ENCODE measurements at places on chromosomes 1 and 21.

DNA sequence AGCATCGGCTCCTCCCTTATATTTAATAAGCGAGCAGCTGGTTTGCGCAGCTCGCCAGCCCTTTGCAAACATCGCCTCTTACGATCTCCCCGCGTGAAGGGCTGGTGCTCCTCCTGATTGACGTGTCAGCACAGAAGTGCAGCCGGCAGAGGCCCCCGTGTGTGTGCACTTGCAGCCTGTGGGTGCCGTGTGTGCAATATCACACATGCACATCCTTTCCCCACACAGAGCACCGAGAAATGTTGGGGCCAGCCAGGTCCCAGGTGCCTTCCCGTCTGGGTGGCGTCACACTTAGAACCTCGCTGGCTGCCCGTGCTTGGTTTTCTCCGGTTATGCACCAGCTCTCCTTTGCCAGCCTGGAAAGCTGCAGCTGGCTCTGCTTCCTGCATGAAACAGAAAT, 126.6 kb upstream of the AJAP1 start:
- DNase-seq = peak; percentile 64

DNA sequence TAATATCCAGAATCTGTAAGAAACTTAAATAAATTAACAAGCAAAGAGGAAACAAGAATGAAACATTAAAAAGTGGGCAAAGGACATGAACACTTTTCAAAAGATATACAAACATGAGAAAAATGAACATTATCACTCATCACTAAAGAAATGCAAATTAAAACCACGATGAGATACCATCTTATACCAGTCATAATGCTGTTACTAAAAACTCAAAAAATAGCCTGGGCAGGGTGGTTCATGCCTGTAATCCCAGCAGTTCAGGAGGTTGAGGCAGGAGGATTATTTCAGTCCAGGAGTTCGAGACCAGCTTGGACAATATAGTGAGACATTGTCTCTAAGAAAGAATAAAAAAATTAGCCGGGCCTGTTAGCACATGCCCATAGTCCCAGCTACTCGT, 6.1 kb downstream of the ZNF124 start:
- no peak for DNase-seq

DNA sequence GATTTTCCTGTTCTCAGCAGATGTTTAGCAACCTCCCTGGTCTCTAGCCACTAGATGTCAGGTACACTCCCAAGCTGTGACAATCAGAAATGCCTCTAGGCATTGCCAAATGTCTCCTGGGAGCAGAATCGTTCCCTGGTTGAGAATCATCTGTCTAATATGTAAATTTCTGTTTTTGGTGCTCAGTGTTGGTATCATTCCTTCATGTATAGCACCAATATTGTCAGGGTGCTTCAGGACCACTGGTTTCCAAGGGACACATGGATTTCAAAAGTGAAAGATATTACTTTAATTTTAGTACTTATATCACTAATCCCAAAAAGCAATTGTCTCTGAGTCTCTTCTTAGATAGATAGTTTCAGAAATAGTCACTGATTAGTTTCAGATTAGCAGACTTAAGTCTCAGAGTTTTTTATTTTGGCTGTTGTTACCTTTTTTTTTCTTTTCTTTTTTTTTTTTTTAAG, 160.1 kb downstream of the PTPRC start:
- no peak for DNase-seq

DNA sequence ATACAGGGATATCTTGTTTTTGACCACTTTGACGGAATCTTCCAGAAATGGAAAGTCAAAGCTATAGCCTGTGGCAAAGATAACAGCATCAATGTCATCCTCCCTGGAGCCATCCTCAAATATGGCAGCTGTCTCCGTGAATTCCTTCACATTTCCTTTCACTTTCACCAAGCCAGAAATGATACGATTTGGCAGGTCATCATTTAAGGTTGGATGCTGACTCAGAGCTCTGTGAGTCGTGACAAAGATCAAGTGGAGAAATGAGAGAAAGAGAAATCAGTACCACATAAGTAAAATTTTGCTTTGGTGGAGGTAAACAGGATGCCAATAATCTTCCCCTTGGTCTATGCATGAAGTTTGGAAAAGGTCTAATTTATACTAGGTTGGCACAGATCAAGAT, 23.9 kb downstream of the FMO5 start:
- no peak for DNase-seq

GRCh38 chr1:76901158-76901767, 34.0 kb downstream of the ST6GALNAC5 start:
- no peak for DNase-seq

DNA sequence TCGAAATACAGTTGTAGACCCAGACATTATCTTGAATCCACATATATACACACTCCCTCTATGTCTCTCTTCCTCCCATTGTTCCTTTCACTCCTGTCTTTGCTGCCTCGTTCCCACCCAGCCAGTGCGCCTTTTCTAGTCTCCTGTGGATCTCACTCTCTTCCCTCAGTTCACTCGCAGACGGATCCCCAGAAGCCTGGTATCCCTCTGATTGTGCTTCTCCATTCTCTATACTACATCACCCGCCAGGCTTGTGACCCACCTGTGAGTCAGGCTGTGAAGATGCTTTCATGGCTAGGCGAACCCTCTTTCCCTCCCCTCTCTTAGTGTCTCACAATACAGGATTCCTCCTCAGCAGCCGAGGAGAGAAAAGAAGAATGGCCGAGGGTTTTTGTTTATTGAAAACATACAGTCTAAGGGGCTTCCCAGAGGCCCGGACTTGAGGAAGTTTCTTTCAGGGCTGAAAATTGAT, 1.5 kb downstream of the HCN3 start:
- DNase-seq = no peak

DNA sequence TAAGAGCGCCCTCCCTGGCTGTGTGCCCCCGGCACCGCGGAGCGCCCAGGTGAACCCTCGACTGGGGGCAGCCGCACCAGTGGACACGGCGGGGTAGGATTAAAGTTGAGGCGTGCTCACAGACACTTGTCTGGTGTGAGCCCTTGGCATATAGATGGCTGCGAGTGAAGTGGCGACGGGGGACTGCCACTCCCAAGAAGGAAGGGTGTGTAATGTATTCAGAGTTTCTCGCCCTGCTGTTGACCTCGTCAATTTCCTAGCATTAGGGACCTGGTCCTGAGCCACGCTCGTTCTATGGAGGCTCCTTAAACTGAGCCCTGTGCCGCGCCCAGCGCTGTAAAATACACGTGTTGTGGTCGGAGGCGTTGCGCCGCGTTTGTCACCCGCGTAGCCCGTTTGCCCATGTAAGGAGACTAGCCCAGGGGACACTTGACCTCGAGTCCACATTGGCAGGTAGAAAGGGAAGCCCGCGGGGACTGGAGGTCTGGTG, 554 bp downstream of the EVA1C start:
- DNase-seq = no peak

DNA sequence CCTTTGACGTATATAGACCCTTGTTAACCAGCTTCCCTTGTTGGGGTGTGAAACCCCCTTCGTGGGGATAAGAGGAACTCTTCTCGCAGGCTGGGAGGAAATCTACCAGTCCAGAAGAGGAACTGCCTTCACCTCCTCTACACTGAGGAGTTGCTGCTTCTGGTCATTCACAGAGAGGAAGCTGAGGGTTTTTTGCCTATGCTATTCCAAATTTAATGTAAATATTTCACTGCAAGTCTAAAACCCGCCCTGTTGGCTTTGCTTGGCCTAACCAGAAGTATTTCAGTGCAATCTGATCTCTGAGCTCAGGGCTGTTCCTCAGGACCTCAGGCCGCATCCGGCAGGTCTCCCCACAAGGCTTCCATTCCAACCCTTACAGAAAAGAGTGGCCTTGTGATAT, 150.1 kb downstream of the HIVEP3 start:
- DNase-seq = no peak

- no peak for DNase-seq
Observed at GRCh38 chr21:36350282-36350910, 30.4 kb downstream of the MORC3 start.

GRCh38 chr1:247825362-247825761, 1.4 kb upstream of the OR14A16 start:
- no peak for DNase-seq

DNA sequence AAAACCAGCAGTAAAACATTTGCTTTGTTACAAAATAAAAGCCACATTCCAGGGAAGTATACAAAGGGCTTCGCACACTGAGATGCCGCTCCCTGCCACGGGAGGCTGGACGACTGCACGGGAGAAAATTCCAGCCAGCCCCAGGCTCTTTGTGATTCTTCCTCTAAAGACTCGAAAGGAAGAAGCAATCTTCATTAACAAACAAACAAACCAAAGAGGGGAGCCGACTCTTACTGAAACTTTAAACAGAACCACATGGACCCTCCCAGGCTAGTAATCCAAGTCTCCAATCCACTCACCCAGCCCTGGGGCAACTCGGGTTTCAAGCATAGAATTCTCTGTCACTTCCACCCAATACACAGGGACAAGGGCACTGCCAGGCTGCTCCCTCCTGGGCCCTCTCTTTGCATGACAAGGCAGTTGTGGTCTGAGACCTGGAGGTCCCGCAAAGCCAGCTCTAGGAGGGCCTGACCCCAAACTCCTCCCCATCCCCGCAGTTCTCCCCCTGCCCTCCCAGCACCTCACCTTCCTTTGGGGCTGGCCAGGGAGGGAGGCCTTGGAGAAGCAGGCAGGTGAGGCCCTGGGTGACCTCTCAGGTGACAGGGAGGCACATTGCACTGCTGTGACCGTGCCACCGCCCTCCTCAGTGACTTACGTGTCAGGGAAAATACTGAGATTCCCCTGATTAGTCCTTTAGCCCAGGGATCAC, 26.6 kb upstream of the COL18A1 start:
- DNase-seq = no peak

DNA sequence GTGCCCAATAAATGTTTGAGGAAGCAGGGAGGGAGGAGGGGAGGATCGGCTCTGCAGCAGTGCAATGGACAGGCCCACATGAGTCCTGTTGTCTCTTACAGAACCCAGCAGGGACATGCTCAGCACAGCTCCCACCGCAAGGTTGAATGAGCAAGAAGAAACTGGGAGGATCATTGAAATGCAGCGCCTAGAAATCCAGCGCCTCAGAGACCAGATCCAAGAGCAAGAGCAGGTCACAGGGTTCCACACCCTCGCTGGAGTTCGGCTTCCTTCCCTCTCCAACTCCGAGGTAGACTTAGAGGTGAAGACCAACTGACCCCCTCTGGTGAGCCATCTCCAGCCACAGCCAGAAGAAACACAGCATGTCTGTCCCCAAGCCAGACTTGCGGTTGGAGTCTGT, 15.9 kb upstream of the TMEM125 start:
- DNase-seq = no peak
